Activated naive CD8-positive, alpha-beta T cell treated with anti-CD3 and anti-CD28 coated beads, Interleukin-2, amount 50 U/mL, for 24 hours (primary cell): ENCODE measurements at places on chromosomes 1 and 21.

DNA sequence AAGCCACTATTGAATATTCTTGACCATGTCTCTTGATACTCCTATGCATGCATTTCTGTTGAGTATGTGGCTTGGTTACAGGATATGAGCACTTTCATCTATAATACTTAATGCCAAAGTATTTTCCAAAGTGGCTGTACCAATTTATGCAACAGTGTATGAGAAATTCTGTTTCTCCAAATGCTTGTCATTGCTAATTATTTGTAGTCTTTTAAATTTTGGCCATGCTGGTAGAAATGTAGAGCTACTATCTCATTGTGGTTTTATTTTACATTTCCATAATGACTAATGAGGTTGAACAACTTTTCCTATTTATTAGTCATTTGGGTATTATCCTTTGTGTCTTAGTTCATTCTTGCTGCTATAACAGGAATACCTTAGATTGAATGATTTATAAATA, 71.4 kb upstream of the TSPAN2 start:
- no peak overlapping the region for H3K27ac ChIP-seq
- H3K36me3 ChIP-seq, result no peaks in the 10 kb centered on the region
- no peak for DNase-seq
- peaks cover 8% of the 10 kb centered on the region for H3K27me3 ChIP-seq
- H3K4me3 ChIP-seq, result no peak overlapping the region

DNA sequence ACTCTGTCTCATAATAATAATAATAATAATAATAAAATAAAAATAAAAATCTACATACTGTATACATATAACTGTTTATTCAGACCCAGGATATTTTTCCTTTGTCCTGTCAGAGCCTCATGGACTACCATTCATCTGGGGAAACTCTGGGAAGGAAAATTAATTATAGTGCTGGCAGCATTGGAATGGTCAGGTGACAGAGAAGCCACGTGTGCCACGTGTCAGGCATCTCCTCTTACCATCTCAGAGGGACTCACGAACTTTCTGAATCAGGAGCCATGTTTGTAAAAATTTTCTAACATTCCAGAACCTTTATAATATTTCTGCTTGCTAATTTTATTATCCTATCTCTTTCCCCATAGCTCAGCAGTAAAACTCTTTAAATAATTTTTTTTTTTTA, 97.8 kb upstream of the HNRNPU start:
- H3K4me3 ChIP-seq, result no peak overlapping the region
- H3K36me3 ChIP-seq, result no peaks in the 10 kb centered on the region
- DNase-seq, result no peak
- H3K4me1 ChIP-seq, result peaks cover 19% of the 10 kb centered on the region
- no peak overlapping the region for H3K27ac ChIP-seq

DNA sequence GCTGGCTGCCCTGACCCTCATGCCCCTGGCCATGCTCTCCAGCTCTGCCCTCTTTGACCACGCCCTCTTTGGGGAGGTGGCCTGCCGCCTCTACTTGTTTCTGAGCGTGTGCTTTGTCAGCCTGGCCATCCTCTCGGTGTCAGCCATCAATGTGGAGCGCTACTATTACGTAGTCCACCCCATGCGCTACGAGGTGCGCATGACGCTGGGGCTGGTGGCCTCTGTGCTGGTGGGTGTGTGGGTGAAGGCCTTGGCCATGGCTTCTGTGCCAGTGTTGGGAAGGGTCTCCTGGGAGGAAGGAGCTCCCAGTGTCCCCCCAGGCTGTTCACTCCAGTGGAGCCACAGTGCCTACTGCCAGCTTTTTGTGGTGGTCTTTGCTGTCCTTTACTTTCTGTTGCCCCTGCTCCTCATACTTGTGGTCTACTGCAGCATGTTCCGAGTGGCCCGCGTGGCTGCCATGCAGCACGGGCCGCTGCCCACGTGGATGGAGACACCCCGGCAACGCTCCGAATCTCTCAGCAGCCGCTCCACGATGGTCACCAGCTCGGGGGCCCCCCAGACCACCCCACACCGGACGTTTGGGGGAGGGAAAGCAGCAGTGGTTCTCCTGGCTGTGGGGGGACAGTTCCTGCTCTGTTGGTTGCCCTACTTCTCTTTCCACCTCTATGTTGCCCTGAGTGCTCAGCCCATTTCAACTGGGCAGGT, 3.8 kb downstream of the GPR61 start:
- H3K36me3 ChIP-seq, result no peaks in the 10 kb centered on the region
- H3K4me1 ChIP-seq, result peaks cover 19% of the 10 kb centered on the region
- no peak for DNase-seq
- no peaks in the 10 kb centered on the region for H3K27me3 ChIP-seq
- H3K4me3 ChIP-seq, result no peak overlapping the region
- no peak overlapping the region for H3K27ac ChIP-seq

- DNase-seq, result no peak
- no peaks in the 10 kb centered on the region for H3K36me3 ChIP-seq
- no peaks in the 10 kb centered on the region for H3K4me1 ChIP-seq
Observed at GRCh38 chr1:207034998-207035397, 2.4 kb upstream of the C1orf116 start.

- DNase-seq, result peak; percentile 43
- H3K4me1 ChIP-seq, result peaks cover 10% of the 10 kb centered on the region
- H3K27ac ChIP-seq, result peak overlapping the region; percentile 46
- no peaks in the 10 kb centered on the region for H3K27me3 ChIP-seq
- H3K4me3 ChIP-seq, result no peak overlapping the region
Observed at GRCh38 chr21:29265690-29266479, 32.8 kb upstream of the BACH1 start.

- DNase-seq, result no peak
- H3K4me3 ChIP-seq, result no peak overlapping the region
- H3K27ac ChIP-seq, result peak overlapping the region; percentile 56
- H3K36me3 ChIP-seq, result peaks cover 52% of the 10 kb centered on the region
Observed at GRCh38 chr1:156477526-156478249, 22.9 kb downstream of the MEF2D start.

DNA sequence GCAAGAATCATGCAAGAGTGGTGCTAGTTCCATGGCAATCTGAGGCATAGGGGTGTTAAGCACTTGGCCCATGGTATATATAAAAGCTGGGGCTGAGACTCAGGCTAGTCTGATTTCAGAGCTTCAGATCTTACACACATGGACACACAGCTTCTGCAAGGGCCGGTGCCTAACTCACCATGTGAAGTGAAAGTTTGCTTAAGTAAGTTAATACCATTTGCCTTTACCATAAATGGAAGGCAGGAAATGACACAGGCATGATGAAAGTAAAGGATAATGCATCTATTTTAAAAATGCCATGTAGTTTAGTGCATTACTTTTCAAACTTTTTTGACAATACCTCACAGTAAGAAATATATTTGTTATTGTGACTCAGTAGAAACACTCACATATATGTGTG, 122.6 kb downstream of the KCNJ6 start:
- no peaks in the 10 kb centered on the region for H3K4me1 ChIP-seq
- DNase-seq, result no peak
- H3K27me3 ChIP-seq, result no peaks in the 10 kb centered on the region
- no peaks in the 10 kb centered on the region for H3K36me3 ChIP-seq

DNA sequence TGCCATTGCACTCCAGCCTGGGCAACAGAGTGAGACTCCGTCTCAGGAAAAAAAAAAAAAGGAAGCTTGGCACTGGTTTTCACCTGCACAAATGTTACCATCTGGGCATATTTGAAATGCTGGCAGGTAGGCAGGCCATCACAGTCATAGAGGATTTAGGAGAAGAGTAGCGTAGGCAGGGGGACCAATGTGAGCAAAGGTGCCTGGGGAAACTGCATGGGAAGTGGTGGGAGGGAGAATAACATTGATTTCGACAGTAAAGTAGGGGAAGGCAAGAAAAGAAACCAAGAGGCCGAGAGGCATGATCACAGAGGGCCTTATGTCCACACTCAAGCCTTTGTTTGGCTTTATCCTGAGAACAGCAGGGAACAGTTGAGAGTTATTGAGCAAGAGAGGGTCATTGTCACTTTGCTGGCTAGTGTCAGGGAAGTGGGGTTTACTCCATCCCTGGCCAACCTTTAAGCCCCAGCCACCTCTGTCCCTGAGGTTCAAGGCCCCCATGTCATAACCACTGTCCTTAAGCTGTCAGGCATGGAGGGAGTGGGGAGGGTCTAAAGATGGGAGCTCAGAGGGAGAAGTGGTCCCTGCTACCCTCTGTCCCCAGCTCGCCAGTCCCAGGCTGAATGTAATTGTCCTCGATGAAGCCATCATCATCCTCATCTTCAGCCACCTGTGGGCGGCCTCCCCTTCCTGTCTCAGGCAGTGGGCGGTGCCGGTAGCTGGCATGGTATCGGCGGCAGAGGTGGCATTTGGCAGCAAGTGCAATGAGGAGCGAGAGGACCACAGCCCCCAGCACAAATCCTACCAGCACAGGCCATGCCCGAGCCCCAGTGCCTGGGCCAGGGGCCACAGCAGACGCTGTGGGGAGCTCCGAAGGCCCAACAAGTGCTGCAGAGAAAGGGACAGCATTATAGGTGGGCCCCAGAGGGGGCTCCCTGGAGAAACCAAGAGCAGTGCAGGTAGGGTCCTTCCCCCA, 2.9 kb downstream of the C1orf210 start:
- H3K27me3 ChIP-seq, result peaks cover 6% of the 10 kb centered on the region
- H3K36me3 ChIP-seq, result no peaks in the 10 kb centered on the region
- H3K27ac ChIP-seq, result no peak overlapping the region

GRCh38 chr1:47906009-47906432, 91.2 kb downstream of the TRABD2B start:
- H3K4me3 ChIP-seq, result no peak overlapping the region
- H3K27me3 ChIP-seq, result peaks cover 4% of the 10 kb centered on the region
- no peaks in the 10 kb centered on the region for H3K4me1 ChIP-seq
- no peaks in the 10 kb centered on the region for H3K36me3 ChIP-seq

GRCh38 chr1:95126846-95127245, 9.7 kb downstream of the TLCD4 start:
- H3K27me3 ChIP-seq, result peaks cover 8% of the 10 kb centered on the region
- DNase-seq, result no peak
- H3K4me3 ChIP-seq, result no peak overlapping the region
- H3K27ac ChIP-seq, result no peak overlapping the region
- H3K4me1 ChIP-seq, result no peaks in the 10 kb centered on the region
- no peaks in the 10 kb centered on the region for H3K36me3 ChIP-seq

GRCh38 chr21:38878379-38879179, 72.8 kb downstream of the ETS2 start:
- DNase-seq, result no peak
- H3K4me3 ChIP-seq, result no peak overlapping the region
- H3K27ac ChIP-seq, result no peak overlapping the region
- H3K27me3 ChIP-seq, result peaks cover 2% of the 10 kb centered on the region
- no peaks in the 10 kb centered on the region for H3K4me1 ChIP-seq

DNA sequence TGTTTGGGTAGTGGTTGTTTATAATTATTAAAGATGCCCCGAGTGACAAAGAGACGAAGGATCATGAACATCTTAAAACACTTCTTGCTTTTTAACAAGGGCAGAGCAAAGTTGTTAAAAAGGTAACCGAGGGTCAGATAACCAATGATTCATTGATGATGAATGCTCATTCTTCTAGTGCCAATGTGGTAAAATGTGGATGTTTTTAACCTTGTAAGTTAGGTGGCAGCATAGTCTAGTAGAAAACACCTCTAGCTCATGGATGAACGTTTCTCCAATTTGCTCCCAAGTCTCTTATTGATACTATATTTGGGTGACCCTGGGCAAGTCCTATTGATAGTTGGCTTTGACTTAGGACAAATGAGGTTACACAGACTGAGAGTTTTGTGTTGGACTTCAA, 167.9 kb downstream of the KIF26B start:
- no peak overlapping the region for H3K4me3 ChIP-seq
- peaks cover 4% of the 10 kb centered on the region for H3K4me1 ChIP-seq
- no peak overlapping the region for H3K27ac ChIP-seq
- H3K36me3 ChIP-seq, result no peaks in the 10 kb centered on the region
- DNase-seq, result no peak
- peaks cover 2% of the 10 kb centered on the region for H3K27me3 ChIP-seq

- DNase-seq, result no peak
- peaks cover 5% of the 10 kb centered on the region for H3K27me3 ChIP-seq
- H3K4me1 ChIP-seq, result peaks cover 11% of the 10 kb centered on the region
- H3K27ac ChIP-seq, result no peak overlapping the region
- H3K36me3 ChIP-seq, result no peaks in the 10 kb centered on the region
Observed at GRCh38 chr21:38293113-38293512, 36.3 kb downstream of the KCNJ15 start.

- peaks cover 8% of the 10 kb centered on the region for H3K4me1 ChIP-seq
- no peak overlapping the region for H3K4me3 ChIP-seq
- H3K27me3 ChIP-seq, result no peaks in the 10 kb centered on the region
- H3K27ac ChIP-seq, result no peak overlapping the region
- H3K36me3 ChIP-seq, result no peaks in the 10 kb centered on the region
Observed at GRCh38 chr1:225817611-225818061, 7.7 kb downstream of the EPHX1 start.

- no peak for DNase-seq
- no peak overlapping the region for H3K27ac ChIP-seq
- H3K36me3 ChIP-seq, result peaks cover 39% of the 10 kb centered on the region
- no peak overlapping the region for H3K4me3 ChIP-seq
- peaks cover 2% of the 10 kb centered on the region for H3K27me3 ChIP-seq
Observed at GRCh38 chr1:207818971-207819451, 67.2 kb downstream of the CD46 start.

DNA sequence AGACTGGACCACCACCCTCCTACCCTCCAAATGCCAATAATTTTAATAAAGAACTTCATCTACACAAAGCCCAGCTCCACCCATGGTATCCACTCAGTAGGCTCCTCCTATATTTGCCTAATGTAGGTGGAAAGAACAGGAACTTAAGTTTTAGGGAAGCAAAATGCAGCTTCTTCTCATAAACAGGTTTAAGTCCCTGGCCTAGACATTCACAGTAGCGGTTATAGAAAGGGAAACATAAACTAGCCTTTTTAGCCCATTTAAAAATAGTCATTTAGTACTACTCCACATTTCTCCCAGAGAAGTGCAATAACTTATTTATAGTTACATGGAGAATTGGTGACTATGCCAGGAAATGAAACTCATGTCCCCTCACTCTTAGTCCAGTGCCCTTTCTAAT, 56.6 kb upstream of the CPLANE2 start:
- no peak overlapping the region for H3K4me3 ChIP-seq
- DNase-seq, result no peak
- H3K27ac ChIP-seq, result no peak overlapping the region
- peaks cover 9% of the 10 kb centered on the region for H3K36me3 ChIP-seq
- H3K4me1 ChIP-seq, result peaks cover 2% of the 10 kb centered on the region

- H3K27ac ChIP-seq, result peak overlapping the region; percentile 55
- DNase-seq, result no peak
- H3K36me3 ChIP-seq, result peaks cover 4% of the 10 kb centered on the region
- H3K4me3 ChIP-seq, result no peak overlapping the region
Observed at GRCh38 chr1:235270625-235271024, 57.4 kb downstream of the ARID4B start.

DNA sequence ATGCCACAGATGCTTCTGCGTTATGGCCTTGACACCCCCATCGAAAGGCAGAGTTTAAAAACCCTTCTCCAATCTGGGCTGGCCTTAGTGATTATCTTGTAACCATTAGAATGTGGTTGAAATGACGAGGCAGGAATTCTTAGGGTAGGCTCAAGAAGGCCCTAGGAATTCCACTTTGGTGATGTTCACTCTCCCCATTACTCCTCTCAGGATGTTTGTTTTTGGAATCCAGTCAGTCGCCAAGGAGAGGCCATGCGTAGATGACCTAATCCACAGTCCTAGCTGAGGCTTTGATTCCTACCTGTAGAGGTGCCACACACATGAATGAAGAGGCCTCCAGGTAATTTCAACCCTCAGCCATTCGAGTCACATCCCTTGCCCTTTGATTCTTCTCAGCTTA, 318.2 kb downstream of the NEGR1 start:
- no peaks in the 10 kb centered on the region for H3K36me3 ChIP-seq
- H3K27me3 ChIP-seq, result no peaks in the 10 kb centered on the region
- no peak overlapping the region for H3K4me3 ChIP-seq
- DNase-seq, result no peak
- no peak overlapping the region for H3K27ac ChIP-seq
- no peaks in the 10 kb centered on the region for H3K4me1 ChIP-seq
